ENCODE measurements at places on chromosomes 6 and 20. TPM values are rescaled to one million over a fixed set of nuclear protein-coding genes. Genes with fewer than 3 reads are reported as not detected.

BMP7 gene
- total RNA-seq, result 0.03 TPM

HUS1B gene
- 1.5 TPM for total RNA-seq

MOG gene
- total RNA-seq, result not detected

RIMS1 gene
- total RNA-seq, result 0.07 TPM

PM20D2 gene
- total RNA-seq, result 17.5 TPM

CCR6 gene
- 0.06 TPM for total RNA-seq

HTR1E gene
- not detected for total RNA-seq

DNA sequence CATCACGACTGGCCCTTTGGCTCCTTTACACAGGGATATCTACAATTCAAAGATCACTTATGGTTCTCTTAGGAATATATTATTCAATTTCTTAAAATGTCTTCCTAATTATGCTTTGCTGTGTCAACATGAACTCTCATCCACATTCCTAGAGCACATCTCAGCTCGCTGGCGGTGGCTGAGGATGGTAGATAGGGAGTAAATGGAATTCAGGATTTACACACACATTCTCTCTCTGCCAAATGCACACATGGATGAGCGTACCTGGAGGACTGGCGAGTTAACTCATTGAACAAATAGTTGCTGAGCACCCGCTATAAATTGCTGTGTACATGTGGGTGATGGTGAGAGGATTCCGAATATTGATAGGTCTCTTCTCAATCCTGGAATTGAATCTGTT, 4.8 kb upstream of the MRPS10 start:
- no peak for DNase-seq

DNA sequence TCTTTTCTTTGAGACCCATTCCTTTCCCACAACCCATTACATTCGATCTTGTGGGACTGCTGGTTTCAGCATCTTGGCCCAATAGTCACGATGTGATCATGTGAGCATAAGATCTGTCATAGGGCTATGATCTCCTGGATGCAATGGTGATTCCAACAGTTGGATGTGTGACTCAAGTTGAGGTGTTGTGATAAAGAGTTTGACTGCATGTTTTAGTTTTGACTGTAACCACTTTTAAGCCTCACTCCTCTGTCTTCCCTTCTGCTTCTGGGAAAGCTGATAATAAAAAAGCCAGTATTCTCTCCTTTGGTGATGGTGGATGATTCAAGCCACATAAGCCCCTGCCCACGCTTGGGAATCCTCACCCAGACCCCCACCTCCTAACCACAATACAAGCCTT, 117.0 kb upstream of the ASCC3 start:
- peak; percentile 85 for DNase-seq

GRCh38 chr6:36370638-36371037, 16.8 kb downstream of the ETV7 start:
- no peak for DNase-seq

- no peak for DNase-seq
Measured at GRCh38 chr20:43972051-43972450, 57.4 kb downstream of the TOX2 start.

DNA sequence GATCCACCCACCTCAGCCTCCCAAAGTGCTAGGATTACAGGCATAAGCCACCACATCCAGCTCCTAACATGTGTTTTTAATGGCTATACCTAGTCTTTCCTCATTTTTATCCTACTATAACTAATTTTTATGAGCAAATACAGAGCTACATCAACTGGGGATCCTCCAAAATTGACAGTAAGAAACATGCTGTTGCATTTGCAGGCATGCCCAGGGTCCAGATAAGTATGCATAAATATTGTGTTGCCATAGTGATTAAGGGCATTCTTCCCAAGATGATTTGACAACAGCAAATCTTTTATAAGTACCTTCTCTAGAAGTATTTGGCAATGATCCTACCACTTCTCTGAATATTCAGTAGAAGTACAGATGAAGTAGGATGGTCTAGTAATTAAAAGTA, 41.9 kb upstream of the MOXD1 start:
- DNase-seq, result peak; percentile 36

DNA sequence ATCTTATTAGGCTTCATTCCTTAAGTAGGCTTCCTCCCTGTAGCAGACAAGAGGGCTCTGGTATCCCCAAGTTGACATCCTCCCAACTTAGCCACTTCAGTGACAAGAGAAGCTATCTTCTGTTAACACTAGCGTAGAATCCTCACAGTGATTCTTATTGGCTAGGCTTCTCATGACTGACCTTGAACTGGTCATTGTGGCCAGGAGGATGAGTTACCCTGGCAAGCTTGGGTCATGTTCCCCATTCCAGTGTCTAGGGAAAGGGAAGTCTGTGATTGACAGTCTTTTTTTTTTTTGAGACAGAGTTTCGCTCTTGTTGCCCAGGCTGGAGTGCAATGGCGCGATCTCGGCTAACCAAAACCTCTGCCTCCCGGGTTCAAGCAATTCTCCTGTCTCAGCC, 7.1 kb downstream of the CDKAL1 start:
- DNase-seq, result no peak

- DNase-seq, result no peak
Measured at GRCh38 chr6:115270953-115271352, 789.7 kb downstream of the FRK start.

- DNase-seq, result no peak
Measured at GRCh38 chr20:19492687-19493336, 265.2 kb upstream of the RIN2 start.

- peak; percentile 64 for DNase-seq
Measured at GRCh38 chr20:14235355-14235754, 102.1 kb downstream of the FLRT3 start.

- no peak for DNase-seq
Measured at GRCh38 chr20:59120491-59120890, 43.1 kb upstream of the ZNF831 start.

- no peak for DNase-seq
Measured at GRCh38 chr6:63610944-63611343, 24.7 kb upstream of the PHF3 start.

- DNase-seq, result no peak
Measured at GRCh38 chr20:3613821-3614440, 49.3 kb downstream of the GFRA4 start.

- no peak for DNase-seq
Measured at GRCh38 chr6:48403587-48403986, 292.6 kb upstream of the PTCHD4 start.

- no peak for DNase-seq
Measured at GRCh38 chr6:6002848-6003620, 3.7 kb downstream of the NRN1 start.

DNA sequence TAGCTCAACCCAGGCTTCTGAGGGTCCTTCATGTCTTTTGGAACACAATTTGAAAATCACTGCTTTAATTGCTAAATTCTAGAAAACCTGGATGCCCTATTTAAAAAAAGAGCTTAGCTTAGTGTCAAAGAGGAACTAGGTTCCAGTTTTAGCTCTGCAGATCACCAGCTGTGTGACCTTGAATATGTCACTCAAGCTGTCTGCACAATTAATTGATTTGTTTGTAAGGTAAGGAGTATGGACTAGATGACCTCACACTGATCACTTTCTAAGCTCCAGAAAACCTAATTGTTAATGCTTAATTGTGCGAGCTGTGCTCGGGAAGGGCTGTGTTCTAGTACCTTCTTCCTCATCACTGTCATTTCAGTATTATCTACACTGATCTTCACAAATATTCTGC, 26.2 kb downstream of the UTRN start:
- no peak for DNase-seq

DNA sequence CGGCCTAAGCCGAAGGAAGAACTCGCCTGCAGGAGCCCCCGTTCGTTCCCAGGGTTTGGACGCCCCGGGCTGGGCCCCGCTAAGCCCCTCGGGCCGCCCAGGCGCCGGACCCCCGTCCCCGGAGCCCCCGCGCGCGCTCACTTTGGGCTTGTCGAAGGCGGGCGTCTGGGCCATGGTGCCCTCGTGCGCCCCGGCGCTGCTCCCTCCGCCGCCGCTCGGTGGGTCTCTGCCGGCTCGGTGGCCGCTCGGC, 140 bp downstream of the ADA start:
- DNase-seq, result no peak

DNA sequence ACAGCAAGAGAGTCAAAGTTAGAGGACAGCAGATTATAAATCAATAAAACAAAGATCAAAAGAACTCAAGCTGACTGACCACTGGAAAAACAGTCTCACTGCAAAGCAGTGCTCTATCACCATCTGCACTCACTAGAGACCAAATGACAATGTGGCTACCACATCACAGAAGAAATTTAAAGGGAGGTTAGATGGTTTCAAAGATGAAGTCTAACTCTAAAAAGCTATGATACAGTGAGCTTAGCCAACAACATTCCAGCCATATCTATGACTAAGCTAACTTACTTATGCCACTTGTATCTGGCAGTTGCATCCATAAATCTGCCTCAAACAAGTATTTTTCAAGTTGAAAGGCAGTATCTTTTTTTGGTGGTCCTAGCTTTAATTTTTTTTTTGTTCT, 68.6 kb downstream of the ARHGAP18 start:
- DNase-seq, result no peak

- DNase-seq, result no peak
Measured at GRCh38 chr6:163263998-163264661, 150.4 kb upstream of the QKI start.

- peak; percentile 54 for DNase-seq
Measured at GRCh38 chr6:100186552-100186951, 192.5 kb upstream of the MCHR2 start.

DNA sequence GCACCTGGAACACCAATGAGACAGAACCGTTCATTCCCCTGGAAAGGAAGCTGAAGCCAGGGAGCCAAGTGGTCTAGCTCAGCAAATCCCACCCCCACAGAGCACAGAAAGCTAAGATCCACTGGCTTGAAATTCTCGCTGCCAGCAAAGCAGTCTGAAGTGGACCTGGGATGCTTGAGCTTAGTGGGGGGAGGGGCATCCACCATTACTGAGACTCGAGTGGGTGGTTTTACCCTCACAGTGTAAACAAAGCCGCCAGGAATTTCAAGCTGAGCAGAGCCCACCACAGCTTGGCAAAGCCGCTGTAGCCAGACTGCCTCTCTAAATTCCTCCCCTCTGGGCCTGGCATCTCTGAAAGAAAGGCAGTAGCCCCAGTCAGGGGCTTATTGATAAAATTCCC, 53.1 kb downstream of the KIF16B start:
- DNase-seq, result no peak

GRCh38 chr6:138032571-138032970, 74.6 kb downstream of the PERP start:
- DNase-seq, result no peak

DNA sequence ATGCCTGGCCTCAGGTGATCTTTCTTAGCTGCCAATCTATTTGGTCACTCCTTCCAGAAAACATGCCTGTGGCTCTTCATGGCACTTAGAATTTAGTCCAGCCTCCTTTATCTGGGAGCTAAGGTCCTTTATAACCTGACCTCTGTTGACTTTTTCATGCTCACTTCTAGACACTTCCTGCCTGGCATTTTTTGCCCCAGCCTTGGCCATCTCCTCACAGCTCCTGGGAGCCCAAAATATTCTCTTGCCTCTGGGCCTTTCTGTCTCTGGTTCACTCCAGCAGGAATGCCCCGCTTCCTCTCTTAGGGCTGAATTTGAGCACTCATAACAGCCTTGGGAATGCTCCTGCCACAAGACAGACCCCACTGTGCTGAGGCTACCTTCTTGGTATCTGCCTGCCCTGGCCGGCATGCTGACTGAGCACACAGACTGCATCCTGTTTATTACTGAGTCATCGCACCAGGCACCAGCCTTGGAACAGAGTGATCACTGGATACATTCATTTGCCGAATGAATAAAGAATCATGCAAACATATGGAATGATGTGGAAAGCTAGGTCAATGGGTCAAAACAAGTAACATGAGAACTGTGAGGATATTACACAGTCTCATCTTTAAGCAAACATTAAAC, 5.8 kb upstream of the EEF1E1 start:
- DNase-seq, result peak; percentile 95

All from HT1080 (cell line).